ENCODE measurements at places on chromosomes 2 and 18.

- no peak for DNase-seq
Measured at GRCh38 chr2:232876978-232877441, 6.9 kb downstream of the SNORC start.

DNA sequence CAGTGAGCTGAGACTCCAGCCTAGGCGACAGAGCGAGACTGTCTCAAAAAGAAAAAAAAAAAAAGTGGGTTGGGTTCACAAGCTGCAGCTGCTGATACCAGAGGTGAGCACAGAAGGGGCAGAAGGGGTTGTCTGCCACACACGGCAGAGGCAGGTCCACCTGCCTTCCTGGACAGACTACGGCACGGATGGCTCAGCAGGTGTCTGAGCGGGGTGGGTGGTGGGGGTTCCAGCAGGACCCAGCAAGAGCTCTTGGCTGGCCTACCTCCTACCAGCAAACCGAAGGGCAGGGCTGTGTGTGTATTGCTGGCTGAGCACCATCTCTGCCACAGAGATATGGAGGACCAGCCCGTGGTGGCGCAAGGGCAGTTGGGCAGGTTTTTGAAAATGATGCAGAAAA, 130.4 kb upstream of the ASB18 start:
- no peak for DNase-seq

DNA sequence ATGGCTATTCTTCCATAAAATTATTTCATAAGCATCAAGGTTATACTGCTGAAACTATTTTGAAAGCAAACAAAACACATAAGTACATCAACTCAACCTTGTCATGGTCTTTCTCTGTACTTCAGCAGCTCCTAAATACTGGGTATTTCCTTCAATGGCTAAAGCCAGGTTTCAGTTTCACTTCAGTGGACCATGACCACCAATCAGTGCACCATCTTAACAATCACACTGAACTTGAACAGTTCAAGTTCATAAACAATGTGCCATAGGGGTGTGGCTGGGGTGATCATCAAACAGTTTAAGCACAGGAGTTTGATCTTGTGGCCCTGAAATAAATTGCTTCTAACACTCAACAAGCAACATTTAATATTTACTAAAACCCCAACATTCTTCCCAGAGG, 124.1 kb upstream of the FIGN start:
- DNase-seq = no peak

DNA sequence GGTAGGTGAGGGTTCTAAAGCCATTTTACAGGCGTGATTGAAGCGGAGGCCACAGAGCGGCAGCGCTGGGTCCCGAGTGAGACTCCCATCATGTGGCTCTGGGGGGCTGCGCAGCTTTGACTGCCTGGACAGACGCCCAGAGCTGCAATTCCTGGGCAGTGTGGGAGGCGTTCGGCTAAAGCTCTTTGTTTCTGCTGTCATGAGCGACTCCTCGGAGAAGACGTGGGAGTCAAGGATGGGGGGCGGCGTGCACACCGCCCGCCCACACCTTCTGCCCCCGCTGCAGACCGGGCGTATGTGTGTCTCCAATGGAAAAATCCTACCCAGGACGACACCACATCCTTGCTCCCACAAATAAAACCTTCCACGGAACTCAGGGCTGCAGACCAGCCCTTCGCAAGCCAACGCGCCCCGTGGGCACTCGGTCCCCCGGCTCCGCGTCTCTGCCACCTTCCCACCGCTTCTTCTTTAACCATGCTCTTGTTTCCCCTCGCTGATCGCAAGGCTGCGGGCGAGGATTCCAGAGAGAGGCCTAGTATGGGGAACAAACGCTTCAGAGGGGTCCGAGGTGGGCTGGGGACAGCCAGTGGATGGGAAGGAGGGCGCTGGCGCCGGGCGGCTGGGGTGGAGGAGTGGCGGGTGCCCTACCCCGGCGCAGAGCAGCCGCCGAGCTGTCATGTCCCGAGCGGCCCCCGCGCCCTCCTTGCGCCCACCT, 680 bp upstream of the LBH start:
- DNase-seq = no peak

- no peak for DNase-seq
Measured at GRCh38 chr18:28350821-28351220, 173.9 kb upstream of the CDH2 start.

DNA sequence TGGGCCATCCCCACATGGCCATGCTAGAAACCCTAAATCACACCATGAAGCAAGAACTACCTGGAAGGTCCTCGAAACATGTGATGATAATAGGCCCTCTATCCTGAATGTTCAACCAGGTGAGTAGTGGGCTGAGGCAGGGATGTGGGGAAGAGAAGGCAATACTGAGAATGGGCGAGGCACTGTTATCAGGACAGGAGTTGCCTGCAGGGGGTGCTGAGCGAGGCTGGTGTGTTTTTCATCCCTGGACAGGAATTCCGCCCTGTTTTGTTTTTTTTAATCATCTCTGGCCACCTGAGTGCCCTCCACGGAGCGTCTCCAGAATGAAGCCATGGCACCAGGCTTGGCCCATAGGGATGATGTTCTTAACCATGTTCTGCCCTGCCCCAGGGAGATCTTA, 103.0 kb upstream of the SOX11 start:
- no peak for DNase-seq

DNA sequence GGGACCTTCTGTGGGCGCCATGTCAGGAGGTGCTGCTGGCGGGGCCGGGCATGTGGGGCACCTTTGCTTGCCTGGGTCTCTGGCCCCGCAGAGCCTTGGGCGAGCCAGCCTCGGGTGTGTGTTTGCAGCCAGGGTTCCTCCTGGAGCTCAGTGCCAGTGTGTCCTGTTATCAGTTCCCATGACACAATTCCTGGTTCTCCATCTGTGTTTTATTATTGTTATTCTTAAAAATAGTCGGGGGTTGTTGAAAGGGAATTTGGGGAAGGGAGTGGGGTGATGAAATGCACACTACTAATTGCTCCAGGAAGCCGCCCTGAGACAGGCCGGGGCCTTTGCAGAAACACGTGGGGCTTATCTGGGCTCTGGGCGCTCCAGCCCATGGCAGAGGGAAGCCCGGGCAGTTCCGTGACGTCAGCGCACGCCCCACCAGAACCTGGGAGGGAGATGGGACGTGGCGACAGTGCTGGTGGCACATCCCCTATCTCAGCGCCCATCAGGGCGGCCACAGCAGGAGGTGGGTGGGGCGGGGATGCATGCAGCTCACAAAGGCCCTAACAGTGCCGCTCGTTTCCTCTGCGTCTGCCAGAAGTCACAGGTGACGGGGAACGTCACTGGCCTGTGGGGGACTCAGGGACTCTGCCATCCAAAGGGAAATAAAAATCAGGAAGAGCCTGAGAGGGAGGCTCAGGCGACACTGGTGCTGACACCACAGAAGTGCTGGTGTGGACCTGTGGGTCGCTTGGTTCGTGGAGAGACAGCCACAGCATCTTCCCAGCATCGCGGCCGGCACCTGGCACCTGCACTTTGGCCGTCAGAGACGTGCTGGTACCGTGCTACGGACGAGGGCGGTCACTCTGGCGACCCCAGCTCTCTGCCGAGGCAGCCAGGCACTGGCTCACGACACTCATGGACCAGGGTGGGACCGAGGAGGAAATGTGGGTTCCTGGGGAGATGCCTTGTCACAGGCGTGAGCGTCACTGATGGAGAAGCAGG, 131.0 kb downstream of the NFATC1 start:
- DNase-seq = no peak

- no peak for DNase-seq
Measured at GRCh38 chr2:6008726-6009125, 316.5 kb downstream of the SOX11 start.

GRCh38 chr2:17302281-17302680, 216.0 kb downstream of the RAD51AP2 start:
- no peak for DNase-seq

GRCh38 chr18:75869162-75869561, 441.7 kb upstream of the SMIM21 start:
- no peak for DNase-seq

- DNase-seq = no peak
Measured at GRCh38 chr2:220837226-220837625, 734.9 kb downstream of the EPHA4 start.

DNA sequence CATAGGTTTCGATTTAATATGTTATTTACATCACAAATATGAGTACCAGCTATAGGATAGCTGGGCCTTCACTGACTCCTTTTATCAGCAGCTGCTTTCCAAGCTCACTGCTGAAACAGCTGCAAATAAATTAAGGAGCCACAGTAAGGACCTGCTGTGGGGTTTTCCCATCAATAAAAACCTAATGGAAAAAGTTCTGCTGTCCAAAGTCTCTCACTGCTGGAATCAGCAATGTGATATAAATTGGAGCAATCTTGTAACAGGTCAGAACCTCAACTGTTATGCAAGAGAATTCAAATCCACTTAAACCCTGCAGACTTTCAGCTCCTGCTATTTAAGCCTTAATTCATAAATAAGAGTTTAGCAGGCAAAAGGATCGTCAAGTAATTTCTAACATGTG, 61.3 kb downstream of the NEB start:
- no peak for DNase-seq

- no peak for DNase-seq
Measured at GRCh38 chr18:58105888-58106260, 61.8 kb downstream of the NEDD4L start.

DNA sequence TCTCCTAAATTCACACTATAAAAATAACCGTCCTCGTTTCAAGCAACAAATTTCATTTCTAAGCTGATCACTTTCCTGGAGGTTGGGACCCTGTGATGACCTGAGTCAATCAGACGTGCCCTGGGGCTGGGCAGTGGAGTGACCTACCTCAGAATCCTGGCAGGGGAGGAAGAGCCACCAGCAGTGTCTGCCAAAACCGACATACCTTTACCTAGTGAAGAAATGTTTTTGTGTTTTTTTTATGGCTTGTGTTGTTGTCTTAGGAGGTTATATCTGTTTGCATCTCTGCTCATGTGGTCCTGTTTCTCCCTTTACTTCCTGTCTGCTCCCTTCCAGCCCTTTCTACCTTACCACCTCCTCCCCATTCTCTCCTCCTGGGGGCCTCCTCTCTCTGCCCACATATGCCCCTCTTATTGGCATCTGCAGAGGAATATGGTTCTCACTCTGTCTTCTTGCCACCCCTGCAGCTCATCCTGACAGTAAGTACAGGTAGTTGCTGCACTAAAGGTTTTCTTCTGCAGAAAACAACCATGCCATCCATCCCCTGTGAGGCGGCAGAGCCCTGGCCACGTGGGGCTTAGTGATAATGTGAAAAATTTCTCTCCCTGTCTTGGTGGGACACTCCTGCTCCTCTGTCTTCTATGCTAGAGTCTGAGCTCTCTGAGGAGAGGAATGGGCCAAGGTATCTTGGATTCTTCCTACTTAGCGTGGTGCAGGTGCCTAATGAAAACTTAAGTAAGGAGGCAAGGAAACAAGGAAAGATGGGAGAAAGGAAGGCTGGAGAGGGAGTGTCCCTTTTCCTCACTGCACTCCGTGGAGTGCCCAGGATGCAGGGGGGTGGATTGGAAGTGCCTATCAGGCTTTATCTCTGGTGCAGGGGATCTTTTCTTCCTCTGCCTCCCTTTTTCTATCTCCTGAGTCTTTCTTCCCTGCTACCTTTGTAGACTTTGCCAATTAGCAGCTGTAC, 15.4 kb downstream of the ACOXL start:
- no peak for DNase-seq

DNA sequence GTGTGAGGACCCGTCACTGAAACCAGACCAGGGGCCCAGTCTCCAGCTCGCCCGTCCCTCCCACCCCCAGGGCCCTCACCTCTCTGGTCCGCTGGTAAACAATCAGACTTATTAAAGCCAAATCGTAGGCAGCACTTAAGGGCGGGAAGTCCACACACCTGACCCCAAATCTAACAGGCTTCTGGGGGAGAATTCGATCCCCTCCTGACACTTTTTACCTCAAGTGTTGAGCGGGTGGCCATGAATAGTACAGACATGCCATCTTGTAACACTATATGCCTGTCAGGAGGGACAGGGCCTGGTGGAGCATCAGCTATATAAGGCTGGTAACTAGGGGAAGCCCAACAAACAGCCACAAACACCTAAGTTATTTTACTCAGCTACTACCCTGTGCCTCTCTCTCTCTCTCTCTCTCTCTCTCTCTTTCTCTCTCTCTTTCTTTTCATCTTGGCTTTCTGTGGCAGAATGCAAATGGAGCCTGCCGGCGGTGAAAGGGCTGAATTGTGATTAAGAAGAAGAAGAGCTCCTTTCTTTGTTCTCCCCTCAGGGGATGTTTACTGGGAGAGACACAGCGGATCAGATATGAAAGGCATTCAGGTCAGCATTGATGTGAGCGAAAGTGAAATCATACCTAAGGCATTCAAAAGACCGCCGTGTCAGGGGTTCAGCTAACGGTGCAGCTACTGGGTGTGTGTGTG, 9.5 kb downstream of the ZEB2 start:
- DNase-seq = no peak

- no peak for DNase-seq
Measured at GRCh38 chr2:211741966-211742365, 796.6 kb downstream of the ERBB4 start.

GRCh38 chr2:53744395-53745065, 23.1 kb upstream of the CHAC2 start:
- no peak for DNase-seq

DNA sequence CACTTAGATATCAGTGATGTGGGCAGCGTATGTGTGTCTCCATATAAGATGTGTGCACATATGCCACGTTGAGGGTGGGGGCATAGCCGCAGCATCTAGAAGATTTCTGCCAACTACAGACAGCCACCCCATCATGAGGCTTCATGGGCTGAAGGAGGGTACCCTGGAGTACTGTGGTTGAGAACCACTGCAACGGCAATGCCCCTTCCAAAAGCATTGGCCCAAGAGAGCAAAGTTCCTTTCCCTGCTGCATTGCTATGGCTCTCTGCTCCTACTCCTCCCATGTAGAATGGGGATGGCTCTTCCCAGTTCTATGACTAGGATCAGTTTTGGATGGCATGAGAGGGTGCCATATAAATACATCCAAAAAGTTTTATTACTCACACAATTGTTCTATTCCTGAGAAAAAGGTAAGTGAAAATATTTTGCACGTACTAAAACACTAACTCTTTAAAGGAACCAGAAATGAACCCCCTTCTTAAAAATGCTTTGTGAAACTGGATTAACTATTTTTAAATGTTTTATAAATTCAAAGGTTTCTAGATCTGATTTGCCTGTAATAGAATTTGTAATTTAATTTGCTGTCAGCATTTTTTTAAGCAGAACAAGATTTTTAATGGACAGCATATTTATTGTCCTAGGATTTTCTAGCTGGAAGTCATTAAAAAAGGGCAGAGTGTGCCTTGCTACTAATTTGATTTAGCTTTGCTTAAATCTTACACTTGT, 4.4 kb upstream of the RPL31 start:
- DNase-seq = no peak

DNA sequence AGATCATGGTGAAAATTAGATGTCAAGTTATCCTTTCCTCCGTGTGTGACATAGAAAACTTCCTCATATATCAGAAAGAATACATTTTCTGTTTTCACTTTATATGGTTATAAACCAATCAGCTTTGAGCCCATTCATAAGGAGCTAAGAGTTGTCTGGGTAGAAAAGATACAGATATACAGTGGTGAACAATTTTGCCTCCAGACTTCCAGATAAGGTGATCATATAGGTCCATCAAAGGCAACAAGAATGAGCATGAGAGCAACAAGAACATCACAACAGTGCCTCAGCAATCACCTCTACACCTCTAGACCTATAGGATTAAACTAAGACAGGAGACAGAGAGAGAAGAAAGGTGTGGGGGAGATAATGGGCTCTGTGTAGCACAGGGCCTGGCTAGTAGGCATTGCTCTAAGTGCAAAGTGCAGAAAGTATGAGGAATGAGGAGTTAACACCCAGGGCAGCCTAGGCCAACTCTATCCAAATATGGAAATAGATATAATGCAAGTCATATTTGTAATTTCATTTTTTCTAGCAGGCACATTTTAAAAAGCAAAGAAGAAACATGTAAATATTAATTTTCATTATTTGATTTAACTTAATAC, 8.3 kb downstream of the TNP1 start:
- DNase-seq = no peak

Data from mucosa of gallbladder (tissue), 1 donor.